ENCODE measurements at places on chromosomes 7 and 10.

DNA sequence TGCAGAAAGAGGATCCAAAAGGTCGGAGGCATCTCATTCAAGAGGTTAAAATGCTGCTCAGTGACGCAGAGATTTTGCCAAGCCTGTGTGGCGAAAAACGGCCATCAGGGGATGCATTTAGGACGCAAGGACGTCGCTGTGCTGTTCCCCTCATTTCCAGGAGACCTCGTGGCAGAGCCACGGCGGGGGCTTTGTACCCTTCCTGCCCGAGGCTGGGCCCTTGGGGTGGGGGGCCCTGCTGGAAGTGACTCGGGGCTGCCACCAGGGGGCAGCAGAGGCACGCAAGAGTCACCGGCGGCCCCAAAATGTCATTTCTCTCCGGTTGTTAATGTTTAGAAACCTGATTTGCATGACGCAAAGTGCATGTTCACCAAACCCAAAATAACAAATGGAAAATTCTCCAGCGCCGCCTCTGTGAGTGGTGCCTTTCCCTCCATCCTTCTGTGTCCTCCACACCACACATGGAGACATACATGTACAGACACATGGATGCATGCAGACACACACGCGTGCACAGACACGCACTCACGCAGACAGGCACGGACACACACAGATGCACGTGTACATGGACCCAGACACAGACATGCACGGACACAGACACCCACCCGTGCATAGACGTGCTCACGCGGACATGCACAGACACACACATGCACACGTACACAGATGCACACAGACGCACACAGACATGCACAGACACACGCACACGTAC is 51.0 kb upstream of the NKX6-2 start:
- peak; percentile 1 for DNase-seq

- no peak for DNase-seq
Observed at GRCh38 chr10:23927576-23928325, 281.2 kb upstream of the KIAA1217 start.

- no peak for DNase-seq
Observed at GRCh38 chr10:130357951-130358350, 221.8 kb downstream of the GLRX3 start.

- DNase-seq = no peak
Observed at GRCh38 chr7:144049491-144049890, 743 bp downstream of the OR2A5 start.

- no peak for DNase-seq
Observed at GRCh38 chr7:44124822-44125202, 1.5 kb upstream of the POLD2 start.

GRCh38 chr7:41688012-41688625 is 14.8 kb downstream of the INHBA start:
- no peak for DNase-seq

DNA sequence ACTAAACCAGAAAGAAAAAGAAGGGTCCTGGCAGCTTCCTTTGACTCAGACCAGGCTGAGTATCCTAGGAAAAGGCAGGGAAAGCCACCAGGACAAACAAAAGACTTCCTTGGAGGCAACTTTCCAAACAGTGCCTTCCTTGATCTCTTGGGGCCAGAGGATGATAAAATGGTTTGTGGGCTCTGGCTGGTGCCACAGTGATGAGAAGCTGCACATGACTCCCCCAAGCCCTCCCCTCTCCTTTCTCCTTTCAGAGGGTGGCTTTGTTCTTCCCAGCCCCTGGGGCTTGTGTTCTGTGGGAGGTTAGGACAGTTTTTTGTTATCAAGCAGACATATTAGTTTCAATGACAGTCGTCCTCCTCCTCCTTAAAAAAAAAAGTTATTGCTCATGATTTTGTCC is 183.2 kb downstream of the SEM1 start:
- DNase-seq = no peak

- DNase-seq = no peak
Observed at GRCh38 chr10:90066435-90066834, 365.0 kb downstream of the KIF20B start.

DNA sequence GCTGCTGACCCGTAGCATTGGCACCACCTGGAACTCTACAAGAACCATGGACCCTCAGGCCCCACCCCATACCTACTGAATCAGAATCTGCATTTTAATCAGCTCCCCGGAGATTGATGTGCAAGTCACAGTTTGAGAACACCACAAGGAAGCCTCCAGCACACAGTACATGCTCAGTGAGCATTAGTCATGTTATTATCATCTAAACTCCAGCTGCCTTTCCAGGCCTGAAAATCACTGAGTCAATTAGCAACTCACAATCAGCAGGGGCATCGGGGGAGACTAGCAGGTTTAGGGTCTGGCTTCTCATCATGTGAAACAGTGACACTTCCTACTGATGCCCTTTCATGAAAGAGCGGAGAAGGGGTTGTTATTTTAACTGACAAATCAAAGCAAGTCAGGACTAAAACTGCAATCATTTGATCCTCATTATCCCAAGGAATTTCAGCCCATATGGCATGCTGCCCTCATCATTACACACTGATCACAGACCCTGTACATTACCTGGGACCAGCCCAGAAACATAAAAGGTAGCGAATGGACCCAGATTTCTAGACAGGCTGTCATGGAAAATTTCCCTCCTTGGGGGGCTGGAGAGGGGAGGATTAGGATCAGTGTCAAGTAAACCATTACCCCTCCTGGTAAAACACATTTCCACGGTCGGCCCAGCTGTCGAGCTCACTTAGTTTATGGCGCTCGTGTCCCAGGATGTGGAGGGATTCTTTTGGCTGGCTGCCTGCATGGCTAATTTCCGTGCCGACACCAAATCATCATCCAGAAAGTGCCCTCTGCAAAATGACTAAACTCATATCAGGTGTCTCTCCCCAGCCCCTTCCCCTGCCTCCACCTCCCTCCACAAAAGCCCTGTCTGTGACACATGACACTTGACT is 122.8 kb downstream of the PRLHR start:
- peak; percentile 36 for DNase-seq

GRCh38 chr10:75407713-75408508 is 6.3 kb upstream of the ZNF503 start:
- DNase-seq = no peak

GRCh38 chr10:14601872-14602725 is 172.6 kb downstream of the FAM107B start:
- DNase-seq = no peak

- no peak for DNase-seq
Observed at GRCh38 chr10:4285121-4285520, 500.1 kb upstream of the KLF6 start.

- no peak for DNase-seq
Observed at GRCh38 chr10:6514844-6515780, 65.0 kb downstream of the PRKCQ start.

DNA sequence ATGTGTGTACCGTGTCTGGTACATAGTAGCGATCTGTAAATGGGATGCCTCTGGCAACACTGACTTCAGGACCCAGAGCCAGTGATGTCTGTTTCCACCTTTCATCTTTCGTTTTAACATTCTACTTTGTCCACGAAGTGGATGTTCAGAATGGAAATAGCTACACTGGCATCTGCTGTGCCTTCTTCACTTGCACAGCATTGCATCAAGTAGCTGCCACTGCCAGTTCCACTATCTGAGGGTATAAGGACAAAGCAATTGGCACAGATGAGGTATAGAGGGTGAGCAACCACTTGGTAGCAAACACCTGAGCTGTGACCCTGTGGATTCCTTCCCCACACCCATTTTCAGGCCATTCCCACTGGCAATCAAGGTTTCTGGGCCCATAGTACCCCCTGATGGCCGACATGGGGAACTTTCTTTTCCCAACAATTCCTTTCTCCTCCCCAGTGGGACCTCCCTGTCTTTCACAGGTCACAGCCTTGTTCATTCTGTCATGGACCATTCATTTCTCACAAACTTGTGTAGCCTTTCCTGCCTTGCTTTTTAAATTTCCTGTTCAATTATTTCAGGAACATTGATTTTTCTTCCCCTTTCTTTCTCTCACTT is 4.0 kb downstream of the ITGA8 start:
- DNase-seq = no peak

GRCh38 chr7:44449584-44449928 is 40.9 kb downstream of the NUDCD3 start:
- no peak for DNase-seq

DNA sequence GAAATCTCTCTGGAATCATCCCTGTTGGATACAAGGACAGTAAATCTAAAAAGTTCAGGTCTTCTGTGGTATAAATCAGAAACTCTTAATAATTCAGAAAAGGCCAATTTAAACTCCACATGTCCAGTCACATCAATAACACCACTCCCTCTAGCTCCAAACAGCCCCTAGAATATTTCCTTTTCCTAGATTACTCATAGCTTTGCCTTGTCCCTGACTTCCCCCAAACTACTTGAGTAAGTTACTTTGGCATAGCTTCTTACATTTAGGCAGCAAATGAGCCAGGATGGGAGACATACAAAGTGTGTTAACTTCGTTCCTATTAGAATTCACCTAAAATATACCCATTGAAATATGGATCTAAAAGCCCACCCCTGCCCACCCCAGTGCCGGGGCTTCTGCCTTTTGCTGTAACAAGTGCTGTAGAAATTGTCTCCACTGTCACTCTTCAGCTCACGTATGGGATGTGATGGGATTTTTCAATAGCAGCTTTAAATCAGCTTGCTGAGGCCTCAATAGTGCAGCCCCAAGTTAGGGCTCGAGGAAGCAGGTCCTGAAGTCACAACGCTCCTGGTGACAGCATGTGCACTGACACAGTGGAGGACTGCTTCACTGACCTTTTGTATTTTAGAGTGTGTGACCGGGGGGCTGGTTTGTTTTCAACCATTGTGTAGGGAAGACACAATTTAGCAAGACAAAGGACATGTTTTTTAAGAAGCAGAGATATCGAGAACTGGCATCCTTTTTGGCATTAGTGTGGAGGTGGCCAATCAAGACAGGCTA is 218.2 kb upstream of the KMT2E start:
- DNase-seq = no peak

- DNase-seq = no peak
Observed at GRCh38 chr10:97003804-97004201, 171.7 kb downstream of the LCOR start.

DNA sequence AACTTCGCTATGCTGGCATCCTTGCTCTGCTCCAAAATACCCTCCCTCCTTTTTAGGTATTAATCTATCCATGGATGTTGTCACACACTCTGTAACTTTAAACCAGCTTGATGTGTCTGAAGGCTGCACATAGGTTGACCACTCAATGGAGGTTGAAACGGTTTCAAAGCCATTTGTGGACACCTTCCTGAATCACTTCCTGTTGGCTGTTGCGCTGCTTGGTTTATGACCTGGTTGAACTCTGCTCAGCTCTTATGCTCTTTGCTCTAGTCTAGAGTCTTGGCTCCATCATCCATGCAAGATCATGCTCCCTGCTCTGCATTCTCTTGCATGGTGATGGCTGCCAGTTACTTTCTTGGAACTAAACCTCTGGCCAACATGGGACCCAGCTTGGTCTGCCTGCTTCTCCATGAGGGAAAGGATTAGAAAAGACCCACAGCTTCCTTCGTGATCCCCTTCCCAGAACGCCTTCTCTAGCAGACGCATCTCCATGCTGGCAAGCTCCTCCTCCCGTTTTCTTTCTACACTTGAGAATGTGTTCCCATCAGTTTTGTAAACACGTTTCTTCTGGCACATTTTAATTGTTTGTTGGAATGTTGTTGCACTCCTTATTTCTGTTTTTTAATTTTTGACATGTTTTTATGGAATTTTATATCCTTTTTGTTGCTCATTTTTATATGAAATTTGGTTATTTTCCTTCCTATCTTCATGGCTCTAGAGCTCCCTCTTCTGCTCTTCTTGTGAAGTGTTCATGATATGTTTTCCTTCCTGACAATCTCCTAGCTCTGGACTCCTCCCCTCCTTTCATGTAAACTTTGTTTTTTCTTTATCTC is 149.8 kb downstream of the XPNPEP1 start:
- peak; percentile 76 for DNase-seq

DNA sequence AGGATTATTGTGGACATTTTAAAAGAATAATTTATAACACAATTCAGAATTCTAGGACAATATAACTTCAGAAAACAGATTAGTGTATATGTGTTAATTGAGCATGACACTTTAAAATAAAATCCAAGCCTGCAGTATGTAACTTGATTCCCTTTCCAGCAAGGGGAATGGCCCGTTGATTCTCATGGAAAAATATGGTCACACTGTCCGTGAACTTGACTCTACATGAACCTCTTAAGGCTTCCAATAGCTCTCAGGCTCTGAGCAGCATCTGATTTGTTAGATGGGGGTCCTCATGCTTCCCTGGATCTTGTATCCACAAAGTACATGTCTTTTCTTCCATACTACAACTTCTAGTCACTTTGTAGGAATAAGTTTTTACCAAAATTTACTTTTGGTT is 85.5 kb upstream of the AKR1E2 start:
- no peak for DNase-seq

DNA sequence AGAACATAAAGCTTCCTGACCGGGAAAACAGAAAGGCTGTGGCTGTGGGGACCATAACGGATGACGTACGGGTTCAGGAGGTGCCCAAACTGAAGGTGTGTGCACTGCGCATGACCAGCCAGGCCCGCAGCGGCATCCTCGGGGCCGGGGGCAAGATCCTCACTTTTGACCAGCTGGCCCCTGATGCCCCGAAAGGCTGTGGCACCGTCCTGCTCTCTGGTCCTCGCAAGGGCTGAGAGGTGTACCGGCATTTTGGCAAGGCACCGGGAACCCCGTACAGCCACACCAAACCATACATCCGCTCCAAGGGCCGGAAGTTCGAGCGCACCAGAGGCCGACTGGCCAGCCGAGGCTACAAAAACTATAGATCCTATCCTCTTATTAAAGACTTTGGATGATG is 179.3 kb downstream of the PTN start:
- no peak for DNase-seq

DNA sequence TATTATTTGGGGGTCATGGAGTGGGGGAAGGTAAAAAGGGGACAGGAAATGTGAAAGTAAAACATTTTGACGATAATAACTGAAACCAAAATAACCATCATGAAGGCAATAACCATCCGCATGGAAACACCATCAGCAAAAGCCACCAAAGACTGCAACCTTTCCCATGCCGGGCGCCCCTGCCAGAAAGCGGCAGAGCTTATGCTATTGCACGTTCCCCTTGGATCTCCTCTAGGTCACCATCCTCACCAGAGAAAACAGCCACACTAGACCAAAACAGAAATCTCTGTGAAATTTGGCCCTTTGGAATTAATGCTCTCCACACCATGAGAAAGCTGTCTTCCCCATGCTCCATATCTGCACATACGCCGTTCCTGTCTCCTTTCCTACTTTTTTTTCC is 31.1 kb downstream of the DRGX start:
- DNase-seq = no peak

DNA sequence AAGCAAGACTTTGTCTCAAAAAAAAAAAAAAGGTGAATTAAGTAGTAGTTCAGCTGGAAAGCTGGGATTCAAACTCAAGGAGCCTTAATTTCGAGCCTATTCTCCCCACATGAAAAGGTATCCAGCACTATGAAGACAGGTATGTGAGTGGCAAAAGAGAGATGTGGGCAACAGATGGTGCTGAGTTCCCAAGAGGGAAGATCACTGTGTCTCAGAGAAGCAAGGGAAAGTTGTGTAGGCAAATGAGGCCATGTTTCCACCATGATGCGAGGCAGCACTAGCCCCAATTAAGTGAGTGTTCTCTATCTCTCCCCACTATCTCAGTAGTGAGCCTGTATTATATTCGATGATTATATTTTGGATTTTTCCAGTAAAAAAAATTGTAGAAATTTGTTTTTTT is 19.8 kb upstream of the ST7 start:
- no peak for DNase-seq

GRCh38 chr7:139505563-139505962 is 17.9 kb upstream of the CLEC2L start:
- no peak for DNase-seq

GRCh38 chr10:14332903-14333302 is 2.2 kb upstream of the FRMD4A start:
- DNase-seq = no peak

GRCh38 chr7:95088536-95089215 is 181.3 kb downstream of the PPP1R9A start:
- DNase-seq = no peak
